Stimulated activated CD4-positive, alpha-beta T cell treated with anti-CD3 and anti-CD28 coated beads, Interleukin-1b, Interleukin-23, amount 100 ng/mL, for 1 hour (primary cell): ENCODE measurements at places on chromosomes 16 and 17.

DNA sequence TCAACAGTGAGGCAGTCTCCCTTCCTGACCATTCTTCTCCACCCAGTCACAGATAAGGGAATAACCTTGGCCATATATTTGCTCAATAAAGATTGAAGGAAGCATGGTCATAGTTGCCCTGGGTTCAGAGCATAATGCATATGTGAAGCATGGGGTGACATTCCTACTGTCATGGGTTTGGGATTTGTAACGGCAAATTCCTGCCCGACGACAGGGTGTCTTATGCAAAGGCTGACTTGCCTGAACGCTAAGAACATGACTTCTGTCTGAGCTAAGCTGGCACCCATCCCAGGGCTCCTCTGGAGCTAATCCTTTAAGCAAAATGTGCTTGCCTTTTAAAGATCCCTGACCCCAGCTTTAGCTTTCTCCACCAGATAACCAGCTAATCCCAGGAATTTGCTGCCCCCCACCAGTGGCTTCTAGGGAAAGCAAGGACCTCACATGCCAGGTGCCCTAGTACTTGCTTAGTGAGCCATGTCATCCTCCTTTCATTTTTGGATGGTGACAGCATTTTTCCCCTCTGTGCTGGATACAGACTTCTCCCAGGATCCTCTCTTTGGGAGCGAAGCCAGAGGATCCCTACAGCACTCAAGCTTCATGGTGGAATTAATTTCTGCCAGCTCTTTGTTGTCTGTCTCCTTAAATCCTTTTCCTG, 11.7 kb downstream of the SLC7A6OS start:
- no peak for DNase-seq

DNA sequence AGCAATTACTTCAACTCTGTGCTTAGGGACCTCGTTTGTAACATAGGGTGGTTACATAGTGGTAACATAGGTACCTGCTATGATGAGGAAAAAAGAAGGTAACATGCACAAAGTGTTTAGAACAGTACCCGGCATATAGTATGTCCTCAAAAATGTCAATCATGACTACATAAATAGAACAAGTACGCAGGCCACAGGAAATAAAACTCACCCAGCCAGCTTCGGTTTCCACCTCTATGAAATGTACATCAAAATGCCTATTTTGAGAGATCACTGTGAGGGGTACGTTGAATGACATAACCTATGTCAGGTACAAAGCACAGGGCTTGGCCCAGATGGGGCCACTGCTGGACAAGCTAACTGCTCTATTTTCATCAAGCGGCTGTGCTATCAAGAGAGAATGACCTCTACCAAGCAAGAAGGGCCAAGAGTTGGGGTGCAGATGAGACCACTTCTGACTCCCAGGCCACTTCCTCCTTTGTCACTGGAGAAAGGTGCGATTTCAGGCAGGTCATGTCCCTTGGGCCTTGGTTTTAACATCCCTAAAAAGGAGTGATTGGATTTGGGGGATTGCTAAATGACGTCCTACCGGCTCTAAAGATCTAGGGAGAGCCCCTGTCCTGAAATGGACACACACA, 45.4 kb downstream of the WSB1 start:
- DNase-seq: no peak

- peak; percentile 29 for DNase-seq
These were observed at the start of gene TNFSF12 for GRCh38 chr17:7548585-7549400. TNFSF12 (plus strand) TSS chr17:7549058; CDS start chr17:7549154, 96 bp downstream.

DNA sequence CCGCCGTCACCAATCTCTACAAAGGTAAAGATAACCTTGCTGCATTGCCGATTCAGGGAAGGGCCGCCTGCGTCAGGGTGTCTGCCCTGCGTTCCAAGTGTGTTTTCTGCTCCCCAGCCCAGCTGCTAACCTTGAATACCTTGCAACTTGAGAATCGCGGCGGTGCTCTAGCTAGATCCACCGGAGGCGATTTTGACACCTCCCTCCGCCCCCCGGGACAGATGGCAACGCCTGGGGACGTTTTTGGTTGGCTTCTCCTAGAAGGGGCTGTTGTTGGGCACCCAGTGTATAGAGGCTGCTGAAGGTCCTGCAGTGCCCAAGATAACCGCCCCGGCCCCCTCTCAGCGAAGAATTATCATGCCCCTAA, 1.5 kb downstream of the HAPSTR1 start:
- DNase-seq: no peak

GRCh38 chr16:84312783-84313382, 18.2 kb downstream of the WFDC1 start:
- DNase-seq: no peak

DNA sequence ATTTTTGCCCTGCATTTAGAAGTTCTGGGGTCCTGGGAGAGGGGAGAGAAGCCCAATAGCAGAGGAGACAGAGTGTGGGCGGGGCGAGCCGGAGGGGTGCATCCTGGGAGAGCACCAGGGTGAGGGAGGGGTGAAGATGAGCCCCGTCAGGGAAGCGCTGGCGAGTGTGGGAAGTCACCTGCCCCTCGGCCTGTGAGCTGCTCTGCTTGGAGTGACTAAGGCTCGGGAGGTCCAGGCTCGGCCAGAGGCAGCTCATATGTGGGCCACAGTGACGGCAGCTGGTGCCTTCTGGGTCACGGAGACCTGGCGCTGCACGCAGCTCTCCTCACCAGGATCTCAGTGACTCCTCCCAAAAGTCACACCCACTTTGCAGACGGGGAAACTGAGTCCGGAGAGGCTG, 1.1 kb downstream of the ZG16B start:
- DNase-seq: no peak

DNA sequence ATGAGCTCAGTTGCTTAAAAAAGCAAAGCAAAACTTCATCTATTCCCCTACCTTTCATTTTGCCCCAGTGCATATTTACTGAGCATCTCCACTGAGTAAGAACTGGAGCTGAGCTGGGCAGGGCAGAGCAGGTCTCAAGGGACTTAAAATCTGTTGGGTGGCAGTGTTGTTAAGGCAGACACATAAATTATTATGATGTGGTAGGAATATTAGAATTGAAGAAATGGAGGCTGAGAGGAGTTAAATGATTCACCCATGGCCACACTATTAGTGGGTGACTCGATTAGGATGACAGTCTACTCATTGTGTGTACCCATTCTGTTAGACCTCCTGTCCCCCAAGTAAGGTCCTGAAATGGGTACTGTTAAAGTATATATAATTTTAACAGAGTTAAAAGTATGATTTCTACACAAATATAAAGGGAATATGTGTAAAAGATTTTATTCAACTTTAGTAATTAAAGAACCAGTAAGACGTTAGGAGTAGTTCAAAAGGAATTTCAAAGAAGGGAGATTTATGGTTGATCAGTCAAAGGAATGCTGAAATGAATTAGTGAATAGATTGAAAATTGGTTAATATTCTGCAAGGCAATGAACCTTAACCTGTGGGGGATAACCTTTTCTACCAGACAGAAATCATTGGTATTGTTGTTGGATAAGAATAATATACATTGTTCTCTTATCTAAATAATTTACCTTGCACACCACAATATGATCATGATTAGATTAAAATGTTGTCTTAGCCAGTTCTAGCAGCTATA, 17.5 kb downstream of the ITGB3 start:
- no peak for DNase-seq

- no peak for DNase-seq
These were observed 1.8 kb downstream of the HSD17B1 start for GRCh38 chr17:42554250-42555121.

GRCh38 chr16:69115837-69116236, 10.4 kb downstream of the HAS3 start:
- no peak for DNase-seq

DNA sequence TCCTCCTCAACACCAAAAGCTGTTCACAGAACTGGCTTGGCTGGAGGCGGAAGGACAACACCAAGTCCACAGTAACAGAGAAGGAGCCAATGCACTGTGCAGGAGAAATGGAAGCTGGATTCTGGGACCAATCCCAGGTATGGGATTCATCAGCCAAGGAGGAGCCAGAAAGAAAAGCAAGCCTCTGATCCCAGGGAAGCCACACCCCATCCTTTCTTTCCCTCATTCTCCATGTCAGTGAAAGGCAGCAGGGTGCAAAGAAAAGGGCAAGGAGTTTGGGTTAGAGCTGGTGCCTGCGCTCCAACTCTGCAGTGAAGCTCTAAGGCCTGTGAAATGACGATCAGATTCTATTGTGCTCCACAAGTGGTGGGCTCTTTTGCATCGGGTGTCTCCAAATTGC, 11.0 kb downstream of the DCAKD start:
- DNase-seq: no peak

- no peak for DNase-seq
These were observed 17.0 kb upstream of the LHX1 start for GRCh38 chr17:36920032-36921005.

- no peak for DNase-seq
These were observed 204.7 kb upstream of the GOT2 start for GRCh38 chr16:58938811-58939210.
